Neural crest cell (in vitro differentiated cells): ENCODE measurements at places on chromosomes 4 and X.
A peak's percentile ranks its signal among the peaks of the same experiment; 100 is the strongest.

DNA sequence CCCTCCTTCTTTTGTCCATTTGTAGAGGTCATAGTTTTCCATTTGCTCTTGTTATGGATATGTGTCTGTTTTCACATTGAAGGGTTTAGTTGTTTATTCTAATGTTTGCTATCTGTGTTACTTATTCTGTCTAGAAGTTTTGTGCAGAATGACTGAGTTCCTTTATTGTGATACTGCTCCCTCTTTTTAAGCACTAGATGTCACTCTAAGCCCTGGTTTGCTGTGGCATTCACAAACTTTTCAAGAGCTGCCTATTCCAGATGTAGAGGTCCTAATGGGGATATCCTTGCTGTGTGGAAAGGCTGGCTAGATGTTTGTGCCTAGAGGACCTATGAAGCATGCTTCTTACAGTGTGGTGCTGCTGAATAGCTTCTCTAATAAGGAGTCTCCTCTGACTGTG, 338.6 kb downstream of the SPIN4 start:
- no peak for DNase-seq

DNA sequence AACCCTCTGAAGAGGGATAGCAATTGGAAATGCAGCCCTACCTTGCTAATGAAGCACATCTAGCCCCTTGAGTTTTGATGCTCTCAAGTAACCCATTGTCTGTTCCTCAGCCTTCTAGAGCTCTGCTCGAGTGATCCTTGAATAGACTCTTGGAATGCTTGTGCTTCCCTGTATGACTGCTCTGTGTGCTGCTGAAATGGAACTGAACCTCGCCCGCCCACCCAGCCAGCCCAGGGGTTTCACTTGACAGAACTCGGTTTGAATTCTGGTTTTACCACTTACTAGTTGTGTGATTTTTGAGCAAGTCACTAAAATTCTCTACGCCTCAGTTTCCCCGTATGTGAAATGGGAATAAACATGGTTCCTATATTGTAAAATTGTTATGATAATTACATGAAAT, 77.1 kb downstream of the MID2 start:
- no peak for DNase-seq

GRCh38 chr4:39354254-39354552, 12.0 kb downstream of the RFC1 start:
- no peak for DNase-seq

- DNase-seq: no peak
These were observed 2.3 kb upstream of the RGS12 start for GRCh38 chr4:3290476-3290875.

- no peak for DNase-seq
These were observed 40.2 kb upstream of the EPGN start for GRCh38 chr4:74267998-74268606.

DNA sequence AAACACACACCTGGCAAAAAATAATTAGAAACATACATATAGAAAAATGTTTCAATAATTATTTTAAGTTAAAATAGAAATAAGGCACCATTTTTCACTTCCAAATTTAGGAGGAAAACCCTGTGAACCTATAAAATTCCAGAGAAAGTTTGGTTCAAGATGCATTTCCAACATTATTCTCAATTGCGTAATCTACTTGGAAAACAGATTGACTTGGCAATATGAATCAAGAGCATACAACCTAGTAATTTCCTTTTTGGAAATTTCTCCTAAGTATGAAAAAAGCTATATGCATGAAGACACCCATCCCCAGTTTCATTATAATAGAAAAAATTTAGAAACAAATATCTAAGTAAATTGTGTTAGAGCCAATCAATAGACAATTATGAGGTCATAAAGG, 242.9 kb downstream of the IQCM start:
- DNase-seq: no peak

- peak; percentile 21 for DNase-seq
These were observed 775 bp downstream of the KCTD8 start for GRCh38 chr4:44447563-44448504.

- DNase-seq: no peak
These were observed 120.5 kb downstream of the MAGEC2 start for GRCh38 chrX:142084611-142085010.

GRCh38 chr4:75702919-75703411, 21.4 kb upstream of the USO1 start:
- no peak for DNase-seq

GRCh38 chr4:83237591-83237990, 47.0 kb downstream of the COQ2 start:
- no peak for DNase-seq

DNA sequence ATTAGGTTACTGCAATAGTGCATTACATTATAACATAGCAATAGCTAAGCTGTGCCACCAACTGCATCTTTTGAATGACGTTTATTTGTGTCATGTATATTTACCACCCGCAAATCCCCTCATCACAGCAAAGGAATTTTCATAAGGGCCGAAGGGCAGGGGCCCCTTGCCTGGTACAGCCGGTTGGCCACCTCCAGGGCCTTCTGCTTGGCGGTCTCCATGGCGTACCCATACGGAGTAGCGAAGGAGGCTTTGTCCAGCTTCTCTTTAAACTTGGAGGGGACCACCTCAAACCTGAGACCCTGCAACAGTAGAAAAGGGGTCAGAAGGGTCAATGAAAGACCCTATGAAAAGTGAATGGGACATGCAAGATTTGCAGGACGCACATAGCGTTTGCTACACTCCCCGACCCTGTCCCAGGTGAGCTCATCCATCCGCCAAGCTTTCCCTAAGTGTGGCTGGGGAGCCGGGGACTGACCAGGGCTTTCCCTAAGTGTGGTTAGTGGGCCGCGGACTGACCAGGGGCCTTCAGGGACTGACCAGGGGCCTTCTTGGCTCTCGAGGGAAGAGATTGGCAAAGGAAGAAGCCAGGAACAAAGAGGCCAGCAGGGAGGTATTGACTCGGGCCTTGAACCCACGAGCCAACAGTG, 10.6 kb downstream of the ASMTL start:
- DNase-seq: no peak

- DNase-seq: no peak
These were observed 101.1 kb upstream of the CYLC1 start for GRCh38 chrX:83759872-83760271.

- peak; percentile 53 for DNase-seq
These were observed 18.1 kb upstream of the CHRNA9 start for GRCh38 chr4:40316782-40317635.

DNA sequence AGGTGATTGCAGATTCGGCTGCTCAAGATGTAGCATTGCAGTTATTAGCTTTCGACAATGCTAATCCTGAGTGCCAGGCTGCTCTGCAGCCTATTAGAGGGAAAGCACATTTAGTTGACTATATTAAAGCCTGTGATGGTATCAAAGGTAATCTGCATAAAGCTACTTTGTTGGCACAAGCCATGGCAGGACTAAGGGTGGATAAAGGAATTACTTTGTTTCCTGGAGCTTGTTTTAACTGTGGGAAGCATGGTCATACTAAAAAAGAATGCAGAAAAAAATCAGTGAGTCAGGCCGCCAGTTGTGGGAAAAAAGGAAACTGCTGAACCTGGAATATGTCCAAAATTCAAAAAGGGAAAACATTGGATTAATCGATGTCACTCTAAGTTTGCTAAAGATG, 154.9 kb upstream of the TECRL start:
- DNase-seq: no peak

- DNase-seq: no peak
These were observed 1336.3 kb downstream of the C4orf33 start for GRCh38 chr4:130432289-130432688.
